ENCODE measurements at places on chromosomes 2 and 18.

DNA sequence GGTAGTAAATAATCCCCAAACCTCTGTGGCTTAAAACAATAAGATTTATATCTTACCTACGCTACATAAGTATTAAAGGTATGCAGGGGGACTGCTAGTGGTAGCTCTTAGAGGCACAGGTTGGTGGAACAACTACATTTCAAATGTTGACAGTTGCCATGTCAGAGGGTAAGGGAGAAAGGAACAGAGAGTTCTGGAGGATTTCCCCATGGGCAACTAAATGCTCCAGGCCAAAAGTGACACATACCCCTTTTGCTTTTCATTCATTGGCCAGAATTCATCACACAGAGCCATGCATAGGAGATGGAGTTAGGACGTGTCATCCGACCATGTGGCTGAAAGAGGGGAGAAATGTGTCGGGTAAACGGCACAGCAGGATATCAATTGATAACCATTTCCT is 133.2 kb downstream of the NAPG start:
- no peak for DNase-seq

DNA sequence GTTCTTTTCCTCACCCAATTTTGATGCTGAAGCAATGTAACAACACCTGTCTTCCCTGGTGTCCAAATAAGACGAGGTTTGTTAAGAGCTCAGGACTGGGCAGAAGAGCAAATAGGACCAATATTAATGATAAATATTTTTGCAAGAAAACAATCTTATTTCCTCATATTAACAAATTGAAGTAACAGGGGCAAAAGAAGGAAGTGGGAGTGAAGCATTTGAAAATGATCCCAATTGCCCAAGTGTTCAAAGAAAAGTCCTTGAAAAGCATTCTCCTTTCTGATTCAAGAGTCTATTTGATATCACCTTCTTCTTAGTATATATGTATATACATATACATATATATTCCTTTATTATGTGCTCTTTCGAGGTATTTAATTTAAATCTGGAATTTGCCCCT is 418.8 kb downstream of the ARHGAP15 start:
- no peak for DNase-seq

GRCh38 chr18:51897884-51898283 is 442.1 kb upstream of the DCC start:
- no peak for DNase-seq

DNA sequence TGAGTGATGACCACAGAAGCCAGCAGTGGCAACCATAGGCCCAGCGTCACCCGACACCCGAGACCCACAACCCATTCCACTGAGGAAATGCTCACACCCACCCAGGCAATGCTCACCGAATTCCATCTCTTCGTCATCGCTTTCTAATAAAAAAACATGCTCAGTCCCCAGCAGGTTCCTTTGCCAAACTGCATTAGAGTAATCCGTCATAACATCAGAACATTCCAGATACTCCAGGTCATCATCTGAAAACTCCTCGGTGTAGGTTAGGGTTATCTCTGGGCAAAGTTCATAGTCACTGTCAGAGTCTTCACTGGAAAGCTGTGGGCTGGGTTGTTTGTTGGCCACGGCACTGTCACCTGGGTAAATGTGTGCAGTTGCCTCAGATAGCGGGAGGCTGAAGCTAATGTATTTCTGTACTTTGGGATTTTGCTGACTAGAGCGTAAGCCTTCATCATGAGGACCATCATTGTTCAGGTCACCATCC is 49.3 kb downstream of the ALPK2 start:
- no peak for DNase-seq

GRCh38 chr2:237253046-237253702 is 160.8 kb downstream of the COL6A3 start:
- DNase-seq: no peak

DNA sequence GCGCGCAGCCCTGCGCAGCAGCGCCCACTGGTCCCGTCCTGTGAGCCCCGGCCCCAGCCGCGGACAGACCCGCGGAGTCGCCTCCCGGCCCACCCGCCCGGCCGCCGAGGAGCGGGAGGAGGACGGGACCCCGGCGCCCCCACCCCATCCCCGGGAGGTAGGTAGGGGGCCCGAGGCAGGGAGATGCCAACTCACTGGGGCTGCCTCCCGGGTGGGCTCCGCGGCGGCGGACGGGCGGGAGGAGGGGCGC is 160 bp downstream of the SPTBN1 start:
- DNase-seq: no peak

DNA sequence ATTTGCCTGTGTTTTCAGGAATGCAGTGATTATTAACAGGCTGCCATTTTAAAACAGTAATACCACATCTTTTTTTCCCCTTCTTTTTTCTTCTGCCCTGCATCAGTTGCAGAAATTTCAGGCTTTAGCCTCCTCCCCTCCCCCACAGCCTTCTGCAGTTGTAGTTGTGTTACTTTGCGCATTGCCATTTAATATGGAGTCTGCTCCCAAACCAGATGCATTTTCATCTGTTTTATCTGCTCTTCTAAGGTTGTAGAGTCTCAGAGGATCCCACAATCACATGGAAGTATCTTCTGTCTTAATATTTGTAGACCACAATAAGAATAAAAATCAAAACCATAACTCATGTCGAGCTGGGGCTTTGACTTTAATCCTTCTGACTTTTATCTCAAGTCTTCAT is 3.8 kb downstream of the ASXL3 start:
- no peak for DNase-seq

DNA sequence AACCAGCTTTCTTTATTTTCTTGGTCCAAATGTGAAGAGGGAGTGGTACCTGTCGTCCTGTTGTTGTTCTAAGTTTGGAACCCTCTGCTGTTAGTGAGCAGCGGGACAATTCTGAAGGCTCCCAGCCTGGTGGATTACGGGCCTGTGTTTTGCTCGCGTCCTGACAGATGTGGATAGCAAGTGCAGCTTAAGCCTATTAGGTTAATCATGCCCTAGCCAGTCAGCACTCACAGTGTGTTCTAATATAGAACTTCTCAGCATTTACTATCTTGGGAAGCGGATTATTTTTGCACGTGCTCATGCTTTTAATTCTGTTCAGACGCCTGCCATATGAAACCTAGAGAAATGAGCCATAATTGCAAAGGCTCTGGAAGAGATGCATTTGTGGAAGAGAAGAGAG is at the start of gene PCARE:
PCARE (minus strand) TSS at position 113 of the 400 bp plus-strand sequence. CDS start 262 bp downstream, outside the sequence.
- no peak for DNase-seq

DNA sequence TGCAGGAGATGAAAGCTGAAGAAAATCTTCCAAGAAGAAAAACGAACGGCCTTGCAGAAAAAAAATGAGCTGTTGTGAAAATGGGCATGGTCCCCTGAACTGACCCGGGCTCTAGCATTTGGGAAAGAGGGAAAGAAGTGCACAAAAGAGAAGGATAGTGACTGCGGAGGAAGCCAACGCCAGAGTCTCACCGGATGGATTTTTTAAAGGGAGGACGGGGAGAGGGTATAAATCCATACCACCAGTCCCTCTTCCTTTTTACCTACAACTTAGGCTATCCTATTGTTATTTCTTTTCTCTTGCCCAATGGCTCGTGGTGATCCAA is 601 bp downstream of the WDR35 start:
- DNase-seq: no peak

DNA sequence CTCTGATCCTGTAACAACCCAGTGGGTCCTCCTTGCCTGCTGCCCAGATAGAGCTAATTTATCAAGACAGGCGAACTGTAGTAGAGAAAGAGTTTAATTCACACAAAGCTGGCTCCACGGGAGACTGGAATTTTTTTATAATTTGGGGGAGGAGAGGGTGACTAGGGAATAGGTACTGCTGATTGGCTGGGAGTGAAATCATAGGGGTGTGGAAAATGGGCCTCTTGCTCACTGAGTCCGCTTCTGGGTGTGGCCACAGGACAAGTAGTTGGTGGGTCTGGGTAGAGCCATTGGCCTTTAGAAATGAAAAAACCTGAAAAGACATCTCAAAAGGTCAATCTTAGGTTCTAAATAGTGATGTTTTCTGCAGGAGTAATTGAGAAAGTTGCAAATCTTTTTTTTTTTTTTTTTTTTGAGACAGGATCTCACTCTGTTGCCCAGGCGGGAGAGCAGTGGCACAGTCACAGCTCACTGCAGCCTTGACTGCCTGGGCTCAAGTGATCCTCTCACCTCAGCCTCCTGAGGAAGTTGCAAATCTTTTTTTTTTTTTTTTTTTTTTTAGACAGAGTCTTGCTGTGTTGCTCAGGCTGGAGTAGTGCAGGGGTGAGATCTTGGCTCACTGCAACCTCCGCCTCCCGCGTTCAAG is 14.4 kb upstream of the UGGT1 start:
- no peak for DNase-seq

- DNase-seq: no peak
These were observed 28.0 kb downstream of the STEAP3 start for GRCh38 chr2:119251652-119252051.

DNA sequence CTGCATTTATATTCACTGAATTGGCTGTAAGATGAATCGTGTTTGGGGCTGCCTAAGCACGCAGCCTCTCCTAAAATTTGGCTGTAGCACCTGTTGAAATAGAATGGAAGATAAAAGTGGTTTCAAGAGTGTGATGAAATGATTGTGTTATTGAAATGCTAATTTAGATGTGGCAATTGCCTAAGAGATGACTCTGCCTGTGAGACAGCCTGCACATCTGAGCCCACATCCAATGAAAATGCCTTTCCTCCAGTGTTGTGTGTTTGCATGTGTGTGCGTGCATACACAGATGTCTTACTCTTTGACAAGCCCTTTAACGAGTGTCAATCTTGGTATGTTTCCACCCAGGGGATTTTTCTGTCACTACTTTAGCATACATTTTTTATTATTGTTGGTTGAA is 346.9 kb downstream of the MEIS1 start:
- DNase-seq: no peak

Measured in forelimb muscle (tissue), 1 donor.